ENCODE measurements at places on chromosomes 2 and 18.
A peak's percentile ranks its signal among the peaks of the same experiment; 100 is the strongest.

GRCh38 chr2:20419007-20419576 is 27.8 kb upstream of the RHOB start:
- no peak for DNase-seq

GRCh38 chr2:163570391-163570790 is 165.4 kb downstream of the FIGN start:
- no peak for DNase-seq

- DNase-seq, result no peak
Measured at GRCh38 chr2:232979871-232980461, 33.1 kb downstream of the NGEF start.

- DNase-seq, result no peak
Measured at GRCh38 chr2:201933792-201934237, 99.8 kb upstream of the FZD7 start.

- no peak for DNase-seq
Measured at GRCh38 chr2:227783404-227784138, 30.1 kb upstream of the CCL20 start.

- no peak for DNase-seq
Measured at GRCh38 chr2:88832311-88832991, 141.0 kb downstream of the RPIA start.

DNA sequence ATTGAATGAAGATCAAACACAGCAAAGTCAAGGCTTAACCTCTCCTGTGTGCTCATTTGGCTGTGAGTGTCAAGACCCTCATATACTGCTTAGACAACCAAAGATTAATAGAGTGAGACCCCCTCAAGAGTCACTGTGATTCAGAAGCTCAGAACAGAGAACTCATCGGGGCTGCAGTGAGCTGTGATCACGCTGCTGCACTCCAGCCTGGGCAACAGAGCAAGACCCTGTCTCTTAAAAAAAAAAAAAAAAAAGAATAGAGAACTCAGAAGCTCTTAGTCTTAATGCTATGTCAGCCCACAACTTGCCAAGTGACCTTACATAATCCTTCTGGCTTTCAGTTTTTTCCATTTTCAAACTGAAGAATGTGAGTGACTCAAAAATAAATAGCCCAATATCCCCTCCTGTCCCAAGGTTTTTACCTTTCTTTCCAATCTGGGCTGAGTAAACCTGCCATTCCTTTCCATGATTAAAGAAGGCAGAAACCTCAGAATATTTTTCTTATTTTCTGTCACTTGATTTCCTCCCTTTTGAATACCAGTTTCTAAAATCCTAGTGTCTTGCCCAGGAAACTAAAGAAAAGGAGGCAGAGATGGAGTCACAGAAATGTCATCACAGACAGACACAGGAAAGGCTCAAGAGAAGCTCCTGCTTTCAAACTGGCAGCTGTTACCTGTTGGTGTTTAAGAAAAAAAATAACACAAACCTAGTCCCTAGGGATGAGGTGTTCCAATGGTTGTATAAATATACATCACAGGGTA is 102.4 kb downstream of the CACNB4 start:
- no peak for DNase-seq

DNA sequence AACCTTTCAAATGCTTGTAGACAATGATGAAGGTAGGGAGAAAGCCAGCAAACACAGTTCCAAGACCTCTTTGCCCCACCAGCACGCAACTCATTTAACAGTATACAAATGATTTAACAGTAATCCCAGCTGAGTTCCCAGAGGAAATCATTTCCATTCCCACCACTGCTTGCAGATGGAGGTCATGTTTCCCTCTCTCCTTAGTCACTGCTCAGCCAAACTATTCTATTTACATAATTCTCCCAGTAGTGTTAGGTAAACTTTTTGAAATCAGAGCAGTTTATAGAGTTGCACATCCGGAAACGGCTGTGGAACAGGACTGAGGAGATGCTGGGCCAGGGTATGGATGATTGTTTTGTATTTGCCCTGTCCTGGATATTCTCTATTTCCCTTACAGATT is 328.5 kb downstream of the FIGN start:
- no peak for DNase-seq

GRCh38 chr2:8202132-8202531 is 479.7 kb upstream of the ID2 start:
- DNase-seq, result no peak

DNA sequence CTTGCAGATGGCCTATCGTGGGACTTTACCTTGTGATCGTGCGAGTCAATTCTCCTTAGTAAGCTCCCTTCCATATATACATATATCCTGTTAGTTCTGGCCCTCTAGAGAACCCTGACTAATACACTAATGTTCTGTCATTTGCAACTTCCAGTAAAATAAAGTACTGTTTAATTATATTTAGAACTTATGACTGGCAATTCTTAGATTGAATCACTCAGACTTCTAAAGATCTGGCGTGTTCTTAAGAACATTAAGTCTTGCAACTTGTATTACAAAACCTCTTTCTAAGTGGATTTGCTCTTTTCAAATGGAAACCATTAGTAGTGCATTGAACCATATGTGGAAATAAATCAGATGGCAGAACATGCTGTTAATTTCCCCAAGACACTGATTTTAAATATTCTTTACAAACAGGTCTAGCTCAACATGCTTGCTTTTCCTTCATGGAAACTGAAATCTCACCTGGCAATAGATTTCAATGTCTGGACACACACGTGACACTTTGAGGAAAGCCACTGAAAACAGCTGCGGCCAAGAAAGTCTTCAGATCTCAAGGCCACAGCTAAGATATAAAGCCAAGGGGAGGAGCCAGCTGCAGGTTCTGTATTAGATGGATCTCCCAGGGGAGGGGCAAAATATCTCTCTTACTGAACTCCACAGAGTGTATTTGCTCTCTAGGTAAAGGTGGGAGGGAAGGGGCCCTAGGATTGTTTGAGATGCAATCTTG is 50.6 kb downstream of the PMAIP1 start:
- no peak for DNase-seq

DNA sequence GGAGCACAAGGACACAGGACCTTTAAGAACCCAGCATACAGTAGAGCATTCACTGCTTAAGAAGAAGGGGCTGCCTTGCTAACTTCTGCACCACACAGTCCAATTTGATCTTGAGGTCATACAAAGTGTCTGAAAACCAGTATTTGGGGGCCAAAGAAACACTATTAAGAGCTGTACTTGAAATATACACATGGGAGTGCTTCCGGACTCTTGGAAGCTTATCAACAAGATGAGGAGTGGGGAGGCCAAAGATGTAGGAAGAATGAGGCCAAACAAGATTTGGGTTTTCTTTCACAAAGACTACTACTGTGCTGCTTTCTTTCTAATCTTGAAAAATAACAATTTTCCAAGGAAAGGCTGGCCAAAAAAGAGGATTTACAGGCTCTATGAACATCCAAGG is 24.8 kb upstream of the MALL start:
- no peak for DNase-seq

- no peak for DNase-seq
Measured at GRCh38 chr2:239359196-239359912, 41.5 kb downstream of the HDAC4 start.

- DNase-seq, result no peak
Measured at GRCh38 chr2:9767656-9768281, 75.5 kb upstream of the TAF1B start.

GRCh38 chr2:23544589-23545295 is 159.8 kb downstream of the KLHL29 start:
- DNase-seq, result no peak

DNA sequence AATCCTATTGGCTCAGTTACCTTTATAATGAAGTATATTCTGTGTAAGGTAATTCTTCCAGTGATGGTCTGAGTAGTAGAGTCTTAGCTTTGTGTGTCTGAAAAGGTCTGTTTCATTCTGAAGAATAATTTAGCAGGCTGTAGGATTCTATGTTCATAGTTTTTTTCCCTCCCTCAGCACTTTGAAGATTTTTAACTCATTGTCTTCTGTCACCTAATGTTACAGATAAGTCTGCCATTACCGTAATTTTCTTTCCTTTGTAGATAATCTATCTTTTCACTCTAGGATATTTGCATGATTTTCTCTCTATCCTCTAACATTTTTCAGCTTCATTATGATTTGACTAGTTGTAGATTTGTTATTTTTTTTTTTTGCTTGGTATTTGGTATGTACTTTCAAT is 22.7 kb downstream of the INSIG2 start:
- DNase-seq, result no peak

- peak; percentile 48 for DNase-seq
Measured at GRCh38 chr2:101831351-101831865, 133.9 kb downstream of the MAP4K4 start.

DNA sequence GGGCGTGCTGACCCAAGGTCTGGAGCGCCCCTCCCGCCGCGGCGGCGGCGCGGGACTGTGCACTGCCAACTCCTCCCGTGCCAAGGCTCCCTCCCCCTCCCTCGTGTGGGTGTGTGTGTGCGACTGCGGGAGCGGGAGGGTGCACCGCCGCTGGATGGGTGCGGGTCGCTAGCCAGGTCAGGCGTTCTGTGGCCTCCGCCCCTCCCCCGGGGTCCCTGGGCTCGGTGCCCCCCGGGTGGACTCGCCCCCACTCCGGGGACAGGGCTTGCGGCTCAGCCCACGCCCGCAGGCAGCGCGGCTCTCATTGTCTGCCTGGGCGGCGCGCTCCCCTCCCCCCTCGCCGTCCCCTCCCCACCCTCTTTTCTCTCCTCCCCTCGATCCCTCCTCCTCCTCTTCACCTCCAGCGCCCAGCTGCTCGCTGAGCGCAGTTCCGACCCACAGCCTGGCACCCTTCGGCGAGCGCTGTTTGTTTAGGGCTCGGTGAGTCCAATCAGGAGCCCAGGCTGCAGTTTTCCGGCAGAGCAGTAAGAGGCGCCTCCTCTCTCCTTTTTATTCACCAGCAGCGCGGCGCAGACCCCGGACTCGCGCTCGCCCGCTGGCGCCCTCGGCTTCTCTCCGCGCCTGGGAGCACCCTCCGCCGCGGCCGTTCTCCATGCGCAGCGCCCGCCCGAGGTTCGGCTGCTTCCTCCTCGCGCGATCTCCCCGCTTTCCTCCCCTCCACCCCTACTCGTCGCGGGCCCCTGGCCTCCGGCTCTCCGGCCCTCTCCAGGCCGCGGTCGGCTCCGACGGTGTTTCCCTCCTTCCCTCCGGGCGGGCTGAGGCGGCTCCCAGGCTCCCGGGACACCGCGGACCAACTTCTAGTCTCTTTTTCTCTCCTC is at the start of gene GATA6:
GATA6 (plus strand) TSS at position 579 of the 878 bp plus-strand sequence. CDS start 1,556 bp downstream, outside the sequence.
- DNase-seq, result no peak

GRCh38 chr18:31776093-31776492 is 15.4 kb upstream of the SLC25A52 start:
- no peak for DNase-seq

DNA sequence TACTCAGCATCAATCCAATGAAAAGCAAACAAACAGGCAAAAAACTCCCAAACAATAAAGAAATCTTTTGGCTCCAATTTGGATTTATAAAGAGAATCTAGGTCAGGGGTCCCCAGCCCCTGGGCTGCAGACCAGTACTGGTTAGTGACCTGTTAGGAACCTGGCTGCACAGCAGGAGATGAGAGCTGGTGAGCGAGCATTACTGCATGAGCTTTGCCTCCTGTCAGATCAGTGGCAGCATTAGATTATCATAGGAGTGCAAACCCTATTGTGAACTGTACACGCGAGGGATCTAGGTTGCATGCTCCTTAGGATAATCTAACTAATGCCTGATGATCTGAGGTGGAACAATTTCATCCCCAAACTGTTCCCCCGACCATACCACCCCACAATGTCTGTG is 102.2 kb downstream of the KIAA1328 start:
- no peak for DNase-seq

DNA sequence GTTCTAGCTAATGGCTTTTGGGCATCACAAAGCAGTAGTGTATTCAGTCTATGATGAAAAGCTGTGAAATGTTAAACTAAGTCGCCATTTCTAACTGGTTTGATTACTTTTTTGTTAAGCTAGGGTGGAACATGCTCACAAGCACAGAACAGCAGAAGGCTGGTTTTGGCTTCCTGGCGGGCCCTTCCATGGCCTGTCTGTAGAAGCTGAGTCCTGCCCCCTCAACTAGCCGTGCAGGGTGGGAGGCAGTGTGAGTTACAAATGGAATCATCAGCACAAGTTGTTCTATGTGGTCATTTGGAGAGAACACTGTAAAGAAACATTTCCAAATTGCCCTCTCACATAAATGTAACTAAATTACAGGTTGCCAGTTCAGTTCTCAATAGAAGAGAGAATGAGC is 290.8 kb downstream of the ALPK2 start:
- no peak for DNase-seq

DNA sequence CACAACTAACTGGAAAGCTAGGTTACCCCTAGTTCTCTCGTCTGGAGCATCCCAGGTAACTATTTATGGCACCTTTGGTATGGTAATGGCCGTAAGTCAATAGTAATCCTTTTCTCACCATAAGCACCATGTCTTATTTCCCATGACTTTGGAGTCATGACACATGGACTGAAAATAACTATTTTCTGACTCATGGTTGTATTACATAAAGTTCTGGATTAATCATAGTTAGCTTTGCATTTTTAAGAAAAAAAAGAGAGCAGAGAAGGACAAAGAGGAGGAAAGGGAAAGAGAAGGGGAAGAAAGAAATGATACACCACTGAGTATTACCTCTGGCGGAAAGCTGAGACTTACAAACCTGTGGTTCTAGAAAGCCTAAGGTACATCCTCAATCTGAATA is 99.3 kb downstream of the BIN1 start:
- DNase-seq, result no peak

GRCh38 chr2:122663620-122664019 is 908.2 kb downstream of the TSN start:
- no peak for DNase-seq

- DNase-seq, result no peak
Measured at GRCh38 chr18:11906176-11906575, 1.9 kb downstream of the MPPE1 start.

GRCh38 chr2:185676316-185676715 is 62.3 kb upstream of the FSIP2 start:
- no peak for DNase-seq

GRCh38 chr18:35620765-35621164 is 39.2 kb downstream of the GALNT1 start:
- DNase-seq, result no peak

DNA sequence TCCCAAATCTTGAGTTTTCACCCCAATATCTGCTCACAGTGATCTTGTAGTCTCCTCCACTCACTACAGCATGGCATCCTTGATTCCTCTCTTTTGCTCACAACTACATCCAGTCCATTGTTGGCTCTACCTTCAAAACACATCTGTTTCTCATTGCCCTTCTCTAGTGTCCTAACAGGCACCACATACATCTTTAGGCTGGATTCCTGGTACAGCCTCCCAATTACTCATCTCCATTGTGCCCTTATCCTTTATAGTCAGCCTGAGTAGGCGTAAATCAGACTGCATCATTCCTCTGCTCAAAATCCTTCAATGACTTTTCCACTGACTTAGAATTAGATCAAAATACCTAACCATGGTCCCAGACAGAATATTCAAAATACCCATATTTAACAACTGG is 10.7 kb upstream of the TAF1B start:
- DNase-seq, result no peak

- no peak for DNase-seq
Measured at GRCh38 chr2:60536746-60537145, 16.7 kb downstream of the BCL11A start.

- DNase-seq, result no peak
Measured at GRCh38 chr2:176280156-176280555, 10.9 kb downstream of the MTX2 start.

- peak; percentile 64 for DNase-seq
Measured at GRCh38 chr2:172461591-172462372, 34.4 kb downstream of the ITGA6 start.

Data from stimulated activated naive CD4-positive, alpha-beta T cell treated with Interleukin-2 at 50 U/mL for 16 hours (primary cell).